GM04503 (cell line): ENCODE measurements at places on chromosomes 2 and 18.

- no peak for DNase-seq
Measured at GRCh38 chr2:155250800-155251199, 552.3 kb downstream of the KCNJ3 start.

DNA sequence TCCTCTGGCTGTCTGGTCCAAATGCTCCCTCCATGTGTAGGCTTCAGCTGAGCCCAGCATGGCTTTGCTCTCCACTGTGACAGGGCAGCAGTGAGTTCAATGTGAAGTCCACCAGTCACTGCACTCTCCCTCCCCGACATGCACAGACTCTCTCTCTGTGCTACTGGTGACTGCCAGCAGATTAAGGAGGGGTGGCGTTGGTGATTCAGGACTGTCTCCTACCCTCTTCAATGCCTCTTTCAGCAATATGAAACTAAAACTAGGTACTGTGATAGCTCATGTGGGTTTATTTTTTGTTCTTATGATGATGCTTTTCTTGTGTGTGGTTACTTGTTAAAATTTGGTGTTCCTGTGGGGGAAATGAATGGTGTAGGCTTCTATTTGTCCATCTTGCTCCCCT lies 201.0 kb upstream of the RBMS1 start:
- DNase-seq, result no peak

DNA sequence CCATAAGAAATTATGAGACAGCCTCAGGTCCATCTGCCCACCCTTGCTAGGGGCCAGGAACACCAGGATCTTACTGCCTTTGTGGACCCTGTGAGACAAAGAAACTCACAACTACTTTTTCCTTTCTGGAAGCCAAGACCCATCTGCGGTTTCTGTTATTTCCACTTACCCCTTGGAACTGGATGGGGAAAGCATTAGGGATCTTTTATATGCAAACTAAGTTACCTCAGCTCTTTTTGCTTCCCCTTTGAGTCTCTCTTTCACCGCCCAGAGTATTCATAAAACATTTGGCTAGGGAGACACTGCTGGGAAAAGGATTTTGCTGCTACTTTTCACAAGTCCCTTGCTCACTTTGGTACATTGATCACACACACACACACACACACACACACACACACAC lies 95.7 kb downstream of the ZNF385B start:
- DNase-seq, result no peak

DNA sequence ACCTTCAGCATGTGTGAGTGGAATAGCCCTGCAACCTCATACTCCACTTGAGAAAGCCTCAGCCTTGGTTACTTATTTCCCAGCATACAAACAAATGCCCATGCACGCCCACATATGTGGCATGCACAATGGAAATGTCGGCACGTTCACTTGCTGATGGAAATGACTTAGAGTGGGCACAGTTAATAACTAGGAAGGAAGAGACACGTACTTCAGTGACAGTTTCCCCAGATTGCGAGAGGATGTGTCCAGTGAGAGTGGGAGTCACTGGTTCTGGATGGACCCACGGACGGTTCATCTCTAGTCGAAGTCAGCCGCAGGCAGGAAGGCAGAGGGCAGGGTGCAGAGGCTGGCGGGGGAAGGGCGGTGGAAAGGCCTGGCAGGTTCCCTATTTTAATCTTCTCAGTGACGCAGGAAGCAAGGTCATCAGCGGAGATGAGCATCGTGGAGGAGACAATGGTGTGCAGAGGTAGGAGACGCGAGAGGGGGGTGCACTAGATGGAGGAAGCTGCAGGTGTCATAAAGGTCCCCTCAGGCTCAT lies 350.7 kb upstream of the MYT1L start:
- no peak for DNase-seq

DNA sequence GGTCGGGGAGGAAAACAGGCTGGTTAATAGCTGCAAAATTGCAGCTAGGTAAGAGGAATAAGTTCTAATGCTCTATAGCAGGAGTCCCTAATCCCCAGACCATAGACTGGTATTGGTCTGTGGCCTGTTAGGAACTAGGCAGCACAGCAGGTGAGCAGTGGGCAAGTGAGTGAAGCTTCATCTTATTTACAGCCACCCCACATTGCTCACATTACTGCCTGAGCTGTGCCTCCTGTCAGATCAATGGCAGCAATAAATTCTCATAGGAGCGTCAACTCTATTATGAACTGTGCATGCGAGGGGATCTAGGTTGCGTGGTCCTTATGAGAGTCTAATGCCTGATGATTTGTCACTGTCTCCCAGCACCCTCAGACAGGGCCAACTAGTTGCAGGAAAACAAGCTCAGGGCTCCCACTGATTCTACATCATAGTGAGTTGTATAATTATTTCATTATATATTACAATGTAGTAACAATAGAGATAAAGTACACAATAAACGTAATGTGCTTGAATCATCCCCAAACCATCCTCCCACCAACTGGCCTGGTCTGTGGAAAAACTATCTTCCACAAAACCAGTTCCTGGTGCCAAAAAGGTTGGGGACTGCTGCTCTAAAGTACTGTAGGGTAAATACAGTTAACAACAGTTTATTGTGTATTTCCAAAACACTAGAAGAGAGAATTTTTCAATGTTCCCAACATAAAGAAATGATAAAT lies 91.7 kb upstream of the TFCP2L1 start:
- DNase-seq, result no peak

GRCh38 chr2:134897932-134898331 lies 20.7 kb upstream of the CCNT2 start:
- DNase-seq, result no peak

- no peak for DNase-seq
Measured at GRCh38 chr2:213079756-213080155, 71.7 kb downstream of the IKZF2 start.

- DNase-seq, result peak; percentile 4
Measured at GRCh38 chr2:159922563-159922962, 124.6 kb upstream of the CD302 start.

- DNase-seq, result no peak
Measured at GRCh38 chr2:28452534-28453081, 43.3 kb upstream of the PLB1 start.

GRCh38 chr18:55268628-55269275 lies 309.5 kb upstream of the CCDC68 start:
- DNase-seq, result no peak

- no peak for DNase-seq
Measured at GRCh38 chr2:238848976-238849853, 1.3 kb downstream of the TWIST2 start.

DNA sequence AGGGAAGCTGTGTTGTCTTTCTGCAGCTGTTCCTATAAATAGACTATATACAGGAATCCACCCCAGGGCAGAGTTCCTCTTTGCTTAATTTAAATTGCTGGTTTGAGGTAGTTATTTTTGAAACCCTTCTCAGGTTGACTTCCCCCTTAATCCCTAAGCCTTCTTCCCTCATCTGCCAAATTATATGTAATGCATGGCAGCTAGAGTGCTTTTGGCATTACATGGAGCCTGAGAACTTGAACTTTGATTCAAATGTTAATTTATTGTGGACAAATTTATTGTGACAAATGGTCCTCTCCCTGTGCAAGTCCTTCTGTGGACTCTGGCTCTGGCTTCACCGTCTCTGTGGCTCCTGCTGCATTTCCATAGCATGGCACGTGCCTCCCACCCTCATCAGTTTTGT lies 29.2 kb downstream of the MYO1B start:
- no peak for DNase-seq

- DNase-seq, result no peak
Measured at GRCh38 chr18:61528961-61529360, 195.7 kb downstream of the CDH20 start.

GRCh38 chr18:46261799-46262198 lies 157.6 kb downstream of the HAUS1 start:
- DNase-seq, result no peak

GRCh38 chr2:172047566-172048507 lies 37.5 kb upstream of the DLX1 start:
- DNase-seq, result no peak

DNA sequence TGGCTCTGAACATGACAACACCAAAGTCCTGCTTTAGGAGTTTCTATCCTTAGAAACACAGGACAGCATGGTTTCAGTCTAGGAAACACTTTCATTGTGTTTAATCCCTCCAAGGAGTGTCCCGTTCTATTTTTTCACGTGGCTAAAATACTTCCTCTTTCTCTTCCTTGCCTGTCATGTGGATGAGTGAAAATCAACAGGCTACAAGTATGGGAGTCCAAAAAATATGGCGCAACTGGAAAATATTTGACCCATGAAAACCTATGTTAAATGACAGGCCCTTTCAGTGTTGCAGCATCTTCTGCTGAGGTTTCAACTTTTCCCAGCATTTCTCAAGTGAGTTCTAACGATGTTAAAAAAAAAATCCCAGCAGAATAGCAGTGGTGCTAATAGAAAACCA lies 146.3 kb downstream of the LAMA3 start:
- DNase-seq, result no peak

GRCh38 chr2:150472511-150472899 lies 15.0 kb downstream of the RND3 start:
- peak; percentile 80 for DNase-seq

DNA sequence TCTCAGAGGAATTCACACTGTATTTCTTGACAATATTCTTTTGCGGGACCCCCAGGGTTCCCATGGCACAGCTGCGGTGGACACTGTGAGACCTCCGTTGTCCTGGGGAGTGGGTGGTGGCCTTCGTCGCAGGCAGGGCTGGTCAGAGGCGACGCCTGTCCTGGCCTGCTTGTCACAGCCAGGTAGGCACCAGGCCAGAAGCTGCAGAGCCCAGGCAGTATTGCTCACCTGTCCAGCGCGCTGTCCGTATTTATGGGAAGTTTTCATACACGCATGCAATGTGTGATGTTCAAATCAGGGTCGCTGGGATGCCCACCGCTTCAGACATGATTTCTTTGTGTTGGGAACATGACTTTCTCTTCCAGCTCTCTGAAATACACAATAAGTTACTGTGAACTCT lies 126.6 kb downstream of the RTP5 start:
- no peak for DNase-seq

DNA sequence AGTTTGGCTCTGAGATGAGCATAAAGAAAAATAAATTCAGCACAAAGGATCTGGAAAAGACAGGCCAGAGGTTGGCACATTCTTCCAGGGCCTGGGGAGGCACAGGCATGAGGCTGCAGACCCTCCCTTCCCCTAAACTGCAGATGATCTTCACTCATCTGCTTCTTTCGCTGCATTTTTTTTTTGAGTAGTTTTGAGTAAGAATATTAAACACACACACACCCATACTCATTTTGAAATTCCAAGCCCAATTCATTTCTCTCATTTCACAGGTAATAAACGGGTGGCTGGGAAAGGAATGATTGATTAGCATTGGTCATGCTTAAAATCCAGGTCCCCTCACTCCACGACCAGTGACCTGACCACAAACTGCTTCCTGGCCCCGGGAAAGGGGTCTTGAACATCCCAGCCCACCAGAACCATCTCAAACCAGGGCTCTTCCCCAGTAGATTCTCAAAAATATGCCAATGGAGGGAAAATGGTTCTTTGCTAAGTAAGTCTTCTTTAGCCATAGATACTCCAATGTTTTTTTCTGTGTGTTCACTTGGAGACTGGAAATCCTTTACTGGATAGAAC lies 219.6 kb downstream of the ANAPC1 start:
- DNase-seq, result no peak

- peak; percentile 83 for DNase-seq
Measured at GRCh38 chr2:9594366-9595054, 36.3 kb downstream of the YWHAQ start.

DNA sequence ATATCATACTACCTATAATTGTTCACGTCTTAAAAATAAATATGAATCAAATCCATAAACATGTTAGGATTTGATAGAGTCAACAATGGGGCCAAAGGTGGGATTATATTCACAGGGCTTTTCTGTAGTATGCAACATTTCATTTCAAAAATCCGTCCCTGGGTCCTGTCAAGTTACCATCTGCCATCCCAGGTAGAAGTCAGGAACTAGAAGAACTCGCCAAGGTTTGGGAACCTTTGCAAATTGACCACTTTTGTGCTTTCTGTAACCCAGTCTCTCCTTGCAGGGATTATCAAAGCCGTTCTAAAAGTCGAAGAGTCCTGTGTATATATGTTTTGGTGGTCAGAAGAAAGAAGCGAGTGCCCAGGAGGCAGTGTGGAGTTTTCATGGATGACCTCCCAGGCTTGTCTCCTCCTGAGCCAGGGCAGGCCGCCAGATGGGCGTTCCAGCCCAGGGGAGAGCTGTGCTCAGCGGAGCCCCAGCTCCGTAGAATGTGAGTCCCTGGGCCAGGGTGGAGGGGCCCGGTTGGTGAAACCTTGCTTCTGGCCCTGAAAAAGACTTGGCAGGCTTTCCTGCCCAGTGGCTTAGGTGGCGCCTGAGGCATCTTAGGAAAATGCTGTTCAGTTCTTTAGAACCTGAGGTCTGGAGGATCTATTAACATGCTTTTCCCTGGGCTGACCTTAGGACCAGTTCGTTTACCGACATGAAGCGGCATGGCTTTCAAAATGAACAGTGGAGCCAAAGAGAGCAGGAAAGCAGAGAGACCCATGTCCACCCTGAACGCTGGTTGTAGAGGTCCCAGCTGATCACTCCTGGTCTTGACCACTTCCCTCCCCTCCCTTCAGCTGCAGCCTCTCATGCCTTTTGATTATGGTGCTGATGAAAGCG lies 69.2 kb downstream of the LONRF2 start:
- DNase-seq, result no peak

GRCh38 chr2:60992985-60993392 lies 24.5 kb upstream of the PEX13 start:
- no peak for DNase-seq

GRCh38 chr2:55099878-55100820 lies 49.9 kb upstream of the RTN4 start:
- peak; percentile 39 for DNase-seq

DNA sequence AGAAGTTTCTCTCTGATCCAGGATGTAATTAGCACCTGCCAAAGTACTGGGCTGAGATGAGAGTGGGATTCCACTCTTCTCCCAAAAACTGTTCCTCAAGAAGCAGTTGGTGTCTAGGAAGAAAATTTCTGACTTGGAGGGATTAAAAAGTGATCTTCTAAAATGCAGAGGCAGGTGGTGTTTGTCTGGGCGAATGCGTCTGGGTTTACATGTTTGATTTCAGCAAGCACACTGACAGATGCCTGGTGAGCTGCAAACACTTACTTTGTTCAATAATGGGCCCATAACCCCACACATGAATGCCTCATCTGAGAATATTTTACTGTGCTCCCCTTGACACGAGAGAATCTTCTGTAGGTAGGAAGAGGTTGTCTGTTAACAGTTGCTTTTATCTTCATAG lies 24.3 kb upstream of the KCNF1 start:
- no peak for DNase-seq

GRCh38 chr2:33796511-33796910 lies 197.4 kb upstream of the FAM98A start:
- no peak for DNase-seq

DNA sequence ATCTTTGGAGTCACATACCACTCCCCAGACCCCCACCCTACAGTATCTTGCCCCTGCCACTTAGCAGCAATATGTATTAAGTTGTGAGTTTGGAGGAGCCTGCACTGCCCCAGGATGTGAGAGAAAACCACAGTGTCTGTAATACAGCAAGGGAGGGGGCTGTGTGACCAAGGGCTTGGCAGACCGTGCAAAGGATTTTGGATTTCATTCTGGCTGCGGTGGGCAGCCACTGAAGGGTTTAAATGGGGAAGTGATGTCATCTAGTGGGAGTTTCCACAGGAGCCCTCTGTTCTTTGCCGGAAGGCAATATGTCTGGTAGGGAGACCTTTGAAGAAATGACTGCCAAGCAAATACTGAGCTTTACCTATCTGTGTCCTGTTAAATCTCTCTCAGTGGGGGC lies 202.4 kb downstream of the FHOD3 start:
- no peak for DNase-seq
